ENCODE measurements at places on chromosomes 11 and 22.
A peak's percentile ranks its signal among the peaks of the same experiment; 100 is the strongest.

- no peak for DNase-seq
Observed at GRCh38 chr11:1997755-1998154, at the start of gene H19. Gene H19, minus strand, starts transcription at chr11:1997842.

DNA sequence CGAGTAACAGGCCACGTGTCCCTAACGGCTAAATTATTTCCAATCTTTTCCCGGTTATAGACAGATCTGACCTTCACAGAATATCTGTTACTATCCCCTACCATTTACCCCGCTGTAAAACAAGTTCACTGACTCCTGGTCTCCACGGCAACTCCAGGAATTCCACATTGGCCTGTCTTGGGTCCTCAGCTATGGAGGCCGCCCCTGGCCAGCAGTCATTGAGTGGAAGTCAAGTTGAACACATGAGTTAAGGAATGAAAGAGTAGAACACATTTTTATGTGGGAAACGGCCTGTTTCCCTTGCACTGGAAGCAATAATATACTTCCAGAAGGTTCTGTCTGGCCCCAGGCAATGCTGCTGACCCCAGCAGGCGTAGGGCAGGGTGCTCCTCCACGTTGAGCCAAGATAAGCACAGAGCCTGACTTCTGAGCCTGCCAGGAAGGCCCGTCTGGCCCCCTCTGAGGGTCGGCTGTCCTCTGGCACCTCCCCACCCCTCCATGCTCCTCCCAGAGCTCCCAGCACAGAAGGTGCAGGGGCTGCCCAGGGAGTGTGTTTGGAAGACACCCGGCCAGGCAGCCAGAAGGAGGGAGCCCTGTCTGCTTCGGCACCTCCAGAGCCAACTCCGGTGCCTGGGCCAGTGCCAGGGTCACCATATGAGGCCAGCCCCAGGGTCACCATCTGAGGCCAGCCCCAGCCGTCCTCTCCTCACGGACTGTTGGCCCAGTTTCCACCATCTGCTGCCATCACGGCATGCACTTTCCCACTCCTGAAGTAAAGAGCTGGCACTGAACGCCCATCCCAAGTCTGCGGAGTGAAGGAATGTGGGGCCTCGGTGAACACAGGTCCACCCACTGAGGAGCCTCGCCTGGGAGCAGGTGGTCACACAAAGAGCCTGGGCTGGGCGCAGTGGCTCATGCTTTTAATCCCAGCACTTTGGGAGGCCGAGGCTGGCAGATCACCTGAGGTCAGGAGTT lies 813.2 kb downstream of the BRD1 start:
- DNase-seq = no peak

DNA sequence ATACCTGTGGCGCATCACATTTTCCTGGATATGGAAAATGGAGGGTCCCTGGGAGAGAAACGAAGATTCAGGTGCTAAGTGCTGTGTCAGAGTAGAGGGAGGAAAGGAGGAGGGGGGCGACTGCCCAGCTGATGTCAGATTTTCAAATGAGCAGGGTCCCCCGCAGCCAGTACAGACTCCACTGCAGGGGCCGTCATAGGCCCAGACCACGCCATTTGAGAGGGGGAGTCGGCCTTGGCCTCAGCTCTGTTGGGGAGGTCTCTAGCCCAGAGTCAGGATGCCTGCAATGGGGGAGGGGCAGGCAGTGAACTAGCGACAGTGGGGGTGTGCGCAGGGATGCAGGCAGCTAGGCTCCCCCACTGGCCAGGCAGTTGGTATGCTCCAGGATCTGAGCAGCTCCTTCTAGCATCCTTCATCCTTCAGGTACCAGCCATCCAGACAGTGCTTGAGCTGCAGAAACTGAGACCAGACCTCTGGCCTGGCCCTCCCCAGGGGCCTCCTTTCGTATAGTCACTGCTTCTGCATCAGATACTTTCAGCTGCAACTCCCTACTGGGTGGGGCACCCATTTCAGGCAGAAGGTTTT lies at the start of the genes BSCL2 and GNG3:
TSS of gene BSCL2 (minus strand) at position 148 of the 585 bp plus-strand sequence. CDS start 229 bp downstream, outside the sequence.
TSS of gene GNG3 (plus strand) at position 400 of the 585 bp plus-strand sequence. CDS start 620 bp downstream, outside the sequence.
- DNase-seq = no peak

DNA sequence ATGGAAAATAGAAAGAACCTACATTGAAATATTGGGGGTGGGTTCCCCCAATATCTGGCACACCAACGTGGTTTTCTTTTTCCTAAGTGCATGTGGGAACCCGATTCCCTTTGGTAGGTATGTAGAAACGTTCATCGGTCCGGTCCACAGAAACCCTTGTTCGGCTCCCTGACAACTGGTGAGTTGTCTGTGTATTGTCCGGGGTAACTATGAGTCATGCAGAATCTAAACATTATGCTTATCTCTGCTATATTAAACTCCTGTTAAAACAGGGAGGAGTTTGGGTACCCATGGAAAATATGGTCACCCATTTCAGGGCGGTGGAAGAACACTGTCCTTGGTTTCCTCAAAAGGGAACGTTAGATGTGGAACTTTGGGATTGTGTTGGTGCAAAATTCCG lies 25.1 kb upstream of the ALDH3B2 start:
- peak; percentile 67 for DNase-seq

GRCh38 chr11:94150056-94150455 lies 21.4 kb downstream of the PANX1 start:
- no peak for DNase-seq

GRCh38 chr11:63641727-63642126 lies 27.5 kb upstream of the PLAAT3 start:
- peak; percentile 21 for DNase-seq

DNA sequence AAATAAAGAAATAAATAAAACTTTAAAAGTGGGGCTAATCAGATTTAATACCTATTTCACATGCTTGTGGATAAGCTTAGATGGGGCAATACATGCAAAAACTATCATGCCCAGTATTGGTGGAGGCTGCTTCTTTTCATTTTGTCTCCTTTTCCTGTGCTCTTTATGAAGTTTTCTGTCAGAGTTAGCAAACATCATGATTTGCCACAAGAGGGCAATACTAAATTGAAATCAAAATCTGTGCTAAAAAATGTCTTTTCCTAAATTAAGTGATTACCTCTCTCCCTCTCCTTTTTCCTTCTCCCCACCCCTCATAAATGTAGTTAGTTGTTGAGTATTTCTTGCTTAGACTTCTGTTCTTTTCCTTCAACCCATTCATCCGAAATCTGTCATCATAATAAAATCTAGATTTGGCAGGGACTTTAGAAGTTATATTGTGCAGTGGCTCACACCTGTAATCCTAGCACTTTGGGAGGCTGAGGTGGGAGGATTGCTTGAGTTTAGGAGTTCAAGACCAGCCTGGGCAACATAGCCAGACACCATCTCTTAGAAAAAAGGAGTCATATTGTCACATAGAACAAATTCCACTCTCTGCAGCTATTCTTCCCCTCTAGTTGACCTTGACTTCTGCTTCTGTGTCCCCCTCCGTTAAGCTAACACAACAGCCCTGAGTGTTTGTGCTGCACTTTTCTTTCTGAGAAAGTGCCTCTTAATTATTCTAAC lies 4.7 kb upstream of the ARHGAP42 start:
- DNase-seq = peak; percentile 60

GRCh38 chr22:32824531-32825312 lies 23.2 kb downstream of the TIMP3 start:
- DNase-seq = peak; percentile 80

DNA sequence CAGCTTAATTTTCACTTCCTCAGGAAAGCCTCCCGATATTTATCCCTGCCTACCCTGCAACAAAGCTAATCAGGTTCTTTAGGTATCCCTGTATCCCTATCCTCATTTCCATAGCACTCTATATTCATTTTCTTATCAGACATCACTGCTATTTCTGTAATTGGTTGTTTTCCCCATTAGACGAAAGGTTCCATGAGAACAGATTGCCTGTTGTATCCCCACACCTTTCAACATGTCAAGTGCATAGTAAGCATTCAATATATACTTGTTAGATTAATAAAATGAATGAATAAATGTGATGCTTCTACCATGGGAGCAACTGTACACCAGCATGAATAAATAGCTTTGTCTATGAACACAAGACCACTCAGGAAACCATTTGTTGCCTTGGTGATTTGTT lies 499.8 kb downstream of the DLG2 start:
- no peak for DNase-seq

GRCh38 chr22:35352214-35353111 lies 28.4 kb upstream of the HMOX1 start:
- DNase-seq = peak; percentile 78

DNA sequence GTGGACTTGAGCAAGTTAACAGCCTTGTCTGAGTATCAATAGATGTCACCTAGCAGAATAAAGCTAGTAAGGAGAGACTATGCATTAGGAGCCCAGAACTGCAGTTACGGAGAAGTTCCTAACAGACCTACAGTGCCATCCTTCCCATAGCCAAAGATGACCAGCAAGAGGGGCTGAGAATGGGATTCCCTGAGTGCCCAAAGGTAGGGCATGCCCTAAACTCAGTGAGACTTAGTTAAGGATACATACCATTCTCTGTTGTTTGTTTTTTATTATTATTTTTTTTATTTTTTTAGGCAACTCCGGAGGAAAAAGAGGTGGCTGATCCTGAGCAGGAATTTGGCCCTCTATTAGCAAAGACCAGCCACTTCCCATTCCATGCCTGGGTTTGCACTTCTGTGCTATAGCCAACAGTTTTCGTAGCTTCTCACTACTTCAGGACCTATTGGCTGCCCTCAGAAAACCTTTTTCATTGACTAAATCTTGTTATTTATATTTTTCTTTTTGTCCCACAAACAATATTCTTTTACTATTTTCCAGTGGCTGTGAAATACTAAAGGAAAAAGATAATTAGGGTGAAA lies 33.3 kb upstream of the CCDC34 start:
- no peak for DNase-seq

GRCh38 chr11:130916910-130917309 lies 631 bp upstream of the SNX19 start:
- DNase-seq = no peak

DNA sequence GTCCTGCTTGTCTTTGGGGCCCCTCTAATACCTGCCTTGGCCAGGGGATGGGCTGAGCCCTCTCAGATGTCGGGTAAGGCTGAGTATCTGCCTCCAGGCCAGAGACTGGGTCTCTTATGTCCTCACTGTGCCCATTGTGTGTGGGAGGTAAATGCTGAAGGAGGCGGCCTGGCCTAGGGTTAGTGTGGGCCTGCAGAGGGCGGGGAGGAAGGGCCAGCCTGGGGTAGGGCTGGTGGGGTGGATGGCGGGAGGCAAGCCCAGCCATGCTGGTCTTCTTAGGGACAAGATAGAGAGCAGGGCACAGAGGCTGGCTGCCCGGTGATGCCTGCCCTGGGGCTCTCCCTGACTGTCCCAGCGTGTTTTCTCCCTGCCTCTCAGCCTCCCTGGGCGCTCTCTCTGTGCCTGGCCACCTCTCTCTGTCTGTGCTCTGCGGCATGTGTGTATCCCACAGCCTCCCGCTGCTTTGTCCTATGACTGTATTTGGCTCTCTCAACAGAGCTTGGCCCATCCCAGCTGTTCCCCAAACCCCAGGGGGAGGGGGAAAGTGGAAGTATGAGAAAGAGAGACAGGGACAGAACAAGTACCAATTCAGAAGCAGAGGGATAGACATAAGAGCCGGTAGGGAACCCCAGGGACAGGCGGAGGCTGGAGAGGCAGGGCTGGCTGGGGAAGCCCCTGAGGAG lies 57.0 kb downstream of the PDE2A start:
- no peak for DNase-seq

DNA sequence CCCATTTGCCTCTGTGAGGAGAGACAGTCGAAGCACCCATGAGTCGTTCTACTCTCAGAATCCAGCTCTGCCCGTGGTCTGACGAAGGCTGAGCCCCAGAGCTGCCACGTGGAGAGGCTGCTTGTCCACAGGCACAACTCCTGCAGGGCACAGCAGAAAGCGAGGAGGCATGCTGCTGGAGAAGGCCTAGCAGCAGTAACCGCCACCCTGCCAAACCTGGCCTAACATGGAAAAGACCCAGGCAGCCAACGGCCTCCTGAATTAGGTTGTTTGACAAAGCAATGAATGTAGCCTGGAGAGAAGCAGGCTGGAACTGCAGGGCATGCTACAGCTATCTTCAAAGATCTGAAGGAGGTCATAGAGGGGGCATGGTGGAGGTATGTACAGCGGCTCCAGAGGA lies 89.7 kb downstream of the SNX19 start:
- DNase-seq = no peak

DNA sequence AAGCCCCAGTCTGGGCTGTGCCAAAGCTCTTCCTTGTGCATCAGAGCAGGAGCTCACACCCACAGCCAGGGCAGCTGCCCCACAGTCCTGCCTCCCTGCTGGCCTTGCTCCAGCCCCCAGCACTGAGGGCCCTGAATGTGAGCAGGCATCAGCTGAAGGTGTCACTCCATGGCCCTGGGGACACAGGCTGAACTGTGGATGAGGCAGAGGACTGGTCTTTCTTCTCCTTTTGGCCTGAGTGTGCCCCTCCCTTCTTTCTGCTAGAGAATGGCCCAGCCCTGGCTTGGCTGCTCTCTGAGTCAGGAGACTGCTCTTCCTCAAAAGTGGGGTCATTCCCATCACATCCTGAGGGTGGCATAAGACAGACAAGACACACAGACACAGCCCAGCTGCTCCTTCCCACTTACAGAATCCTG lies 16.2 kb downstream of the OTOG start:
- no peak for DNase-seq

DNA sequence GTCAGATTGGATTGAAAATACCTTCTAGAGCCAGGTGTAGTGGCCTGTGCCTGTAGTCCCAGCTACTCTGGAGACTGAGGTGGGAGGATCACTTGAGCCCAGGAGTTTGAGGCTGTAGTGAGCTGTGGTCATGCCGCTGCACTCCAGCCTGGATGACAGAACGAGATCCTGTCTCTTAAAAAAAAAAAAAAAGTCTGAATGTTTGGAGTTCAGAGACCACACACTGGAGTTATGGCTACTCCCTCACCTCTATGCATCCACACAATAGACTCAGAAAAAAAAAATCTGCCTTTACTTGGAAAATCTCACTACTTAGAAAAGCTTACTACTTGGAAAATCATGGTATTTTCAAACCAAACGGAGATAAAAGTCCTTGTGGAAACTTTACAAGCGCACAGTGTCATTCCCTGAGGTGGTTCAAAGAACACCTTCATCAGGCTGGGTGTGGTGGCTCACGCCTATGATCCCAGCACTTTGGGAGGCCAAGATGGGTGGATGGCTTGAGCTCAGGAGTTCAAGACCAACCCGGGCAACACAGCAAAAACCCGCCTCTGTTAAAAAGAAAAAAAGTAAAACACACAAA lies 63.9 kb upstream of the PICALM start:
- DNase-seq = no peak

- no peak for DNase-seq
Observed at GRCh38 chr11:30875806-30876205, 289.7 kb upstream of the MPPED2 start.

GRCh38 chr11:7270233-7270865 lies 18.6 kb downstream of the SYT9 start:
- no peak for DNase-seq

GRCh38 chr11:66840317-66841091 lies 2.7 kb upstream of the RCE1 start:
- DNase-seq = no peak

Data from lung microvascular endothelial cell (primary cell).